ENCODE measurements at places on chromosomes 7 and 10.

DNA sequence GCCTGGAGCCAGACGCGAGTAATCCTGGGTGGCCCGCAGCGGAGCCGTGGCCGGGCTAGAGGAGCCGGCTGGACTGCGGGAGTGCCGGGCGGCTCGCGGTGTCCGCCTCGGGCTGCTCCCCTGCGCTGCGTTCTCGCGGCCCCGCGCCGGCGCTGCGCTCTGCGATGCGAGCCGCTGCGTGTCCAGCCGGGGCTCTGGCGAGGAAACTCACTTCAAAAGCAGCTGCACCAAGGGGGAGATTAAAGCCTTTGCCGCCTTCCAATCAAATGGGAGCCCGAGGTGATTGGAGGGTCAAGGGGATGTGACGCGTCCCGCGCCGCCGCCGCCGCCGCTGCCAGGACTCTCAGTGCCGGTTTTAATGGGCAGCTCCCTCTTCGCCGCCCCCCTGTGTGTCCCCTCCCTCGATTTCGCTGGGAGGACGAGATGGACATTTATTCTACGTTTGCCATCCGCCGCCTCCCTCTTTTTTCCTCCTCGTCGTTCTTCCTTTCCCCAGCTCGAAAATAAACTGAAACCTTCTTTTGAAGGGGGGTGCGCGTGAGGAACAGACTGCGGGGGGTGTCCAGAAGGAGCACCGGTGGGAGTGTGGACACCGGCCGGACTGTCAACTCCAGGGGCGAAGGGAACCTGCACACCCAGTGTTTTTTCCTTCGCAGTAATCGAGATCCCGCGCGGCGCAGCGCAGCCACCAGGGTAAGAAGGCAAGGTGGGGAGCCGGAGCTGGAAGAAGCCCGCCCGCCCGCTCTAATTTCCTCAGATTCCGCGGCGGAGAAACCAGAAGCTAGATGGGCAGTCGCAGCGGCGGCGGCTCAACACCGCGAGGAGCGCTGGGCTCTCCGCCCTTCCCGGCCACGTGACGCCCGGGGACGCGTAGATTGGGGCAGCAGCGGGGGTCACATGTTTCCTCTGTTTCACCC lies at the start of gene ZNF503:
TSS of gene ZNF503 (minus strand) at position 196 of the 917 bp plus-strand sequence. CDS start 345 bp downstream, outside the sequence.
- DNase-seq = no peak

- no peak for DNase-seq
Observed at GRCh38 chr7:1418505-1419309, 40.6 kb downstream of the MICALL2 start.

DNA sequence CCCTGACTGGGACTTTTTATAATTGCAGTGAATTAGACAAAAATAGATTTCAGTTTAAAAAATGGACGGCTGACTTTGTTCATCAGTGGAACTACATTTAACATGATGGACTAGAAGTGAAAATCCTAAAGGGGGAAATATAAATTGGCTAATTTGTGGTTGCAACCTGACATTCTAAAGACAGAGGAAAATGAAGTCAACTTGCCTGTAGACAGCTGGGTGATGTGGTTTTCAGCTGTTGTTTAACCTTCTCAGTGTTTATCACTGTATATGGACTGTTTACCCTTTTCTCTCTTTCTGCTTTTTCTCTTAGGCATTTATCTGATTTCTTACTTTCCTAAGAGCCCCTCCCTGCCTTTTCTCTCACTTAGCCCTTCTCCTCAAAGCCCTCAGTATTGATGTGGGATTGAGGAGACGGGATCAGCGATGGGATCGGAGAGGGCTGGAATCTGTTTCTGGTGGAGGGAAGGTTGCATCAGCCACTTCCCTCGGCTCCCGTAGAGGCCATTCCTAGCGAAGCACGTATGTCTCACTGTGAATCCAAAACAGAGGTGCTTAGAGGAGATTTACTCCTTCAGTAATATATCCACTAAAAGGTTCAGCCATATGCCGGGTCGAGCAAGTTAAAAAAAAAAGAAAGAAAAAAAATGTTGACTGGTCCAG lies 109.0 kb upstream of the KLF6 start:
- DNase-seq = no peak

DNA sequence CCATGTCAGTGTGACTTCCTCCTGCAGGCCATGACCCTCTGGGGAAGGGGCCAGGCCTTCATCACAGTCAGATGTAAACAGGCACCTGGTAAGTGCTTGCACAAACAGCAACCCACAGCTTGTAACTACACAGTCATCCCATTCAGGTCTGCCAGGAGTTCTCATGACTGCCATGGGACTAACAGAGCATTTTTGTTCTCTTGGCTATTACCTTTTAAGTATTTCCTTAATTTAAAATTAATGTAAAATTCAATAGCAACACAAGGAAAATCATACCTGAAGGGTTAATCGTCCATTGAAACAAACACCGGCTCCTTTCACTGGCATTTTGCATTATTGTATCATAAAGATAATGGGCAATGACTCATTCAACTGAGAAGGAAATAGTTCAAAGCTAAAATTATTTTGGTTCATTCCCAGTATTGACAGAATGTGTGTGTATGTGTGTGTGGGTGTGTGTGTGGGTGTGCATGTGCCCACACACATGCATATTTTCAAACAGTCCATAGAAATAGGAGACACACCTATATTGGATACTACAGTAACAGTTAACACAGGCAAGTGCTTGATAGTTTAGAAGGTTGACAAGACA lies 307.9 kb downstream of the WDR11 start:
- DNase-seq = no peak

- no peak for DNase-seq
Observed at GRCh38 chr10:127441350-127442219, 107.5 kb upstream of the NPS start.

DNA sequence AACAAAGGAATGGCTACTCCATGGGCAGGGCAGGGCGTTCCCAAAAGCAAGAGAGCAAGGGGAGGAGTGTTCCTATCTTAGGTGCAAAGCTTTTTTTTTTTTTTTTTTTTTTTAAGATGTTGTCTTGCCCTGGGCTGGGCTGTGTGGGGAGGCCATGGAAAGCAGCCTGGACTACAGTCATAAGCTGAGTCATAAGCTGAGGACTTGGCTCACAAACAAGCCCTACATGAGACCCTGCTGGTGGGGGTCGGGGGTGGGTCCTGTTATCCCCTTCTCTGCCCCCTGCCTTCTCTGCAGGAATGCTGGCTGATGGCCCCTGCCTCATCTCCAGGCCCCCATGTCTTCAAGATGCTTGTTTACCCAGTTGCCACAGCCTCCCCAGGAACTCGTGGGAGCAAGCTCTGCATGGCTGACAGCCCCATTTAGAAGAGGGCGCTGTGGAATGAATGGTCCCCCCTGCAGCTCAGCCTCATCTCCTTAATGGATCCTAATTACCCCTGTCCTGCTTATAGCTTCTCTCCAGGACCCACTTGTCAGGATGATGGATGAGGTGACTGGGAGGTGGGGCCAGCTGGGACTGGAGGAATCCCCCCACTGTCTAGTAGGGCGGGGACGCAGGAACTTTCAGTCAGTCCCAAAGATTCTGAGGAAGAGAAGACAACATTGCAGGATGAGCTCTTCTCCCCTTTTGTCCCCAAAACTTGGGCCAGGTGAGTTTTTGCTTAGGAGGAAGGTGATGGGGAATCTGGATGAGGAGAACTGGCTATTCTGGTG lies 340.8 kb upstream of the PODXL start:
- DNase-seq = no peak
